Tibial nerve (tissue), 4 donors: ENCODE measurements at places on chromosomes 2 and 18. TPM values are rescaled to one million over a fixed set of nuclear protein-coding genes. Genes with fewer than 3 reads are reported as not detected.

IL1R2 gene
- total RNA-seq, result 7.6 TPM

C1QL2 gene
- not detected for total RNA-seq

UGT1A3 gene
- not detected for total RNA-seq

TMEM178A gene
- total RNA-seq, result 3.0 TPM

PSTPIP2 gene
- 6.1 TPM for total RNA-seq

KCNJ3 gene
- 31.5 TPM for total RNA-seq

TCF23 gene
- total RNA-seq, result not detected

STAT4 gene
- total RNA-seq, result not detected

NEU2 gene
- total RNA-seq, result not detected

KIAA2012 gene
- total RNA-seq, result not detected

OBSL1 gene
- 90.0 TPM for total RNA-seq

ALLC gene
- 11.4 TPM for total RNA-seq

AQP12A gene
- not detected for total RNA-seq

TEX44 gene
- not detected for total RNA-seq

TUBA3E gene
- total RNA-seq, result not detected

ACTR3 gene
- 73.0 TPM for total RNA-seq

CXCR1 gene
- 0.21 TPM for total RNA-seq

LHCGR gene
- 3.6 TPM for total RNA-seq

CCNT2 gene
- 29.7 TPM for total RNA-seq

DNPEP gene
- total RNA-seq, result 35.2 TPM

PLGLB1 gene
- not detected for total RNA-seq

C2orf72 gene
- 0.42 TPM for total RNA-seq

DCDC2C gene
- 3.9 TPM for total RNA-seq
